ENCODE measurements at places on chromosomes 1 and 21.

DNA sequence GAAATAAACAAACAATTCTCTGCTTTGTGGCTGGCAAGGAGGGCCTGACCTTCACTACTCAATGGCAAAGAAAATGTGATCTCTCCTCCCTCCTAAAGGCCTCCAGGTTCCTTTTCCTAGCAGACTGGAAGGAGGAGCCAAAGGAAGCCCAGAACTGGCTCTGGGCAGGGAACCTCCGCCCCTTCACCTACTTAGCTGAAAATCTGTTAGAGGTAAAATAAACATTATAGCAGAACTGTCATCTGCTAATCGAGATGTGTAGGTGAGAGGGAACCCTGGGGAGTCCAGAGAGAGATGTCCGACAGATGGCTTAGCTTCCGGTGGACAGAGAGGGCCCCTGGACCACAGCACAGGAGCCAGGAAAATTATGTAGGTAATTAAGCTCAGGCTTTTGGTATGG, 75.2 kb upstream of the KCNA3 start:
- DNase-seq, result no peak

- DNase-seq, result no peak
Measured at GRCh38 chr1:81700728-81701470, 99.8 kb upstream of the ADGRL2 start.

- no peak for DNase-seq
Measured at GRCh38 chr1:76418531-76418930, 344.0 kb downstream of the ST6GALNAC3 start.

DNA sequence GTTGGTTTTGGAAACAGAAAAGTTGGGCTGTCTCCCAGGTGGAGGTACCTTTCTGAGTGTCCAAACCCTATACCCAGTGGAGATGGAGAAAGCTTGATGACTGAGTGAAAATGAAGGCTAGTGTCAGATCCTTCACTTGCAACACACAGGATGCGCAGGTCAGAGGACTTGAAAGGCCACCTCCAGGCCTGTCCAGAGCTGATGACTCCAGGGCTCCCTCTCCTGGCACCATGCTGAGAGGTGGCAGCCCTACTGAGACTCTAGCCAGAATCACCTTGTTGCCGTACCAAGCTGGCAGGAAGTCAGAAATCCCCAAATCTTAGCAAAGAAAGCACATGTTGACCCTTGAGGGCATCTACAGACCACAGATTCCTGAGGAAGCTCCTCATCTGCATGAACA, 16.4 kb downstream of the KNCN start:
- DNase-seq, result no peak

DNA sequence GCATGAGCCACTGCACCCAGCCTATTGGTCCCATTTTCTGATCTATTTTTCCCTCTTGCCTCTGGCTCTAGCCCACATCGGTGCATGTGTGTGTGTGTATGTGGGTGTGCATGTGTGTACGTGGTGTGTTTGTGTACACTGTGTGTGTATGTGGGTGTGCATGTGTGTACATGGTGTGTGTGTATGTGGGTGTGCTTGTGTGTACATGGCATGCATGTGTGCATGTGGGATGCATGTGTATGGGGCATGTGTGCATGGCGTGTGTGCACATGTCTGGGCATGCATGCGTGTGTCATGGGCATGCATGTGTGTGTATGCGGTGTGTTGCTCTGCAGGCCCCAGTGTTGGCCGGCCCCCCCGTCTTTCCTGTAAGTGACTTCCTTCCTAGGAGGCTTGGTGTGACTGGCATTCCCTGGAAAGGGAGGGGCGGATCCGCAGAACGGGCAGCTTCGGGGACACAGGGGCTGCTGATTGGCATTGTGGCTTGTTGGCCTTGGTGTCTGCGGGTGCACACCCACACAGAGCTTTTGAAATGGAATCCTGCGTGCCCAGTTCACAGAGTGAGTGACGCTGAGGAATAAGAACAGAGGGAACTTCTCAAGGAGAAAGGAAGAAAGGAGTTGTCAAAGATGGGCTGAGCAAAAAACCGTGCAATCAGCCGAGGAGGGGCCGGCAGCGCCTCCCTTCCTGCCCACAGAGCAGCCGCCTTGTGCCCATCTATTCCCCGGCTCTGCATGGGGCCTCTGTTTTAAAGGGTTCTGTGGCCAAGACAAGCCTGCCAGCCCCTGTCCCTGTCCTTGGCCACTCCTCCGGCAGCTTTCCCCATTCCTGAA, 8.0 kb downstream of the PDXK start:
- no peak for DNase-seq

DNA sequence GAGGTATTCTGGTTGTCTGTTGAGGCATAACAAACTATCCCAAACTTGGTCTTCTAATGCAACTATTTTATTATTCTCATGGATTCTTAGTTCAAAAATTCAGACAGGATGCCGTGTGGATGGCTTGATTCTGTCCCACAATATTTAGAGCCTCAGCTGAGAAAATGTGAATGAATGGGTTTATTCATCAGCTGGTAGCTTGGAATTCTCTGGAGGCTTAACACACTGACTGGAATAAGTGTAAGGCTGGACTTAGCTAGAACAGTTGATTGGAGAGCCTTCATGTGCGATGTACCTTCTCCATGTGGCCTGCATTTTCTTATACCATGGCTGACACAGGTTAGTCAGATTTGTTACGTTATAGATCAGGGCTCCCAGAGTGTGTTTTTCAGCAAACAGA, 30.8 kb downstream of the TNNI3K start:
- no peak for DNase-seq

DNA sequence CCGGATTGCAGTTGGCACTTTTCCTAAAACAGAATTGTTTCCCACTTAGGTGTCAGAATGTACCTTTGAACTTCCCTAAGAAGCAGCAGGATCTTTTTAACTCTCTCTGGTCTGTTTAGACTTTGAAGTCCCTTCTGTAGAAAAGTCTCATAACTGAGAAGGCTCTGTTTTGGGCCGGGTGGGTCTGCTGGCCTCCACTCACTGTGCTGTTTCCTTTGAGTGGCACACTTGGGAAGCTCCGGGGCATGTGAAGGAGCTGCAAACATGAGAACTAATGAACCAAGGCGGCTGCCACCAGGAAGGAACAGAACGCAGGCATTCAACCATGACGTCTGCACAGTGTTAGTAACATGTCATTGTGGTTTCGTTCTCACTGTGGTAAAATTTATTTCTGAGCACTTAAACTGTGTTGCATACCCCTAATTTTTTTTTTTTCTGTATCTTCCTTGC, 19.5 kb upstream of the NCMAP start:
- DNase-seq, result peak; percentile 56

GRCh38 chr1:232538224-232538942, 91.5 kb downstream of the SIPA1L2 start:
- no peak for DNase-seq

GRCh38 chr1:189275796-189276195, 1201.9 kb downstream of the BRINP3 start:
- DNase-seq, result no peak

- no peak for DNase-seq
Measured at GRCh38 chr1:219333626-219334025, 159.9 kb downstream of the LYPLAL1 start.

DNA sequence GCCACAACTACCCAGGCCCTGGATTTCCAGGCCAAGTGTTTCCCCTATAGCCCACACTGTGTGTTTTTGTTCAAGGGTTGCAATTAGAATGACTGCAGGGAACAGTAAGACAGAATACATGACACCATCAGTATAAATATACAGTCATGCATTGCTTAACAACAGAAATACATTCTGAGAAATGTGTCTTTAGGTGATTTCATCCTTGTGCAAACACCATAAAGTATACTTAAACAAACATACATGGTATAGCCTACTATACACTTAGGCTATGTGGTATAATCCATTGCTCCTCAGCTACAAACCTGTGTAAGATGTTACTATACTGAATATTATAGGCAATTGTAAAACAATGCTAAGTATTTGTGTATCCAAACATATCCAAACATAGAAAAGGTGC, 7.5 kb upstream of the SLC44A5 start:
- no peak for DNase-seq

DNA sequence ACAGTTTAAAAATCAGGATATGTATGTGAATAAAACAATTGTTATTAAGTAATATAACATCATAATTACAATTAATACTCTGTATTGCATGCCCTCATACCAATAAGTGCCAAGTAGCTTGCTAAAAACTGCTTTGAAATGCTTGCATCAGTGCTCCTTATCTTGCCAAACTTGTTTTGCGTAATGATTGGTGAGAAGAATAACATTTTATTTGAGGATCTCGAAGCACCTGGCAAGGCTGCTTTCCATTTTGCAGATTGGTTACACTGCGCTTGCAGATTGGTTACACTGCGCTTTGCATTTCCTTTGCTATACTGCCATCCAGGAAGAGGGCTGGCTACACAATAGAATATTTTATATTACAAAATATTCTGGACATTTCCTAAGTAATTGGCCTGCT, 1.7 kb upstream of the PBX1 start:
- no peak for DNase-seq

DNA sequence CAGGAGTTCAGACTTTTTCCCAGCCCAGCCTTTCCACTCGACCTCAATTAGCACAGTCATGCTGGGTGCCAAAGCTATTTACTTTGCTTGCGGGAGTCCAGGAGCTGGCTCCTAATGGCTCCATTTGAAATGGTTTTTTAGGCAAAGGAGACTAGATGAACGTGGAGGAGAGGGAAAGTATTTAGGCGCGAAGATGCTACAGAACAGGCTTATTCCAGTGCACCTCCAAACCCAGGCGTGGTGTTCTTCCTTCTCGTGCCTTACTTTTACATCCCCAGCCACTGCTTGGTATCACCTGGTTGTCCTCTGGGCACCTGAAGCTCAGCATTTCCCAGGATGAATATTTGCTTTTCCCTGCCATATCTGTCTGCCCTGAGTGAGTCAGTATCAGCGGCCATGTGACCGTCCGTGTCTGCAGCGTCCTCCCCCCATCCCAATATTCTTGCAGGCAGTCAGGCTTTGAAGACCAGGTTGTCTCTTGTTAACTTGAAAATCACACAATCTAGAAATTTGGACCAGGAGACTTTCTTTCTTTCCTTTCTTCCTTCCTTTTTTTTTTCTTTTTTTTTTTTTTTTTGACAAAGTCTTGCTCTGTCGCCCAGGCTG, 198.5 kb downstream of the DYRK1A start:
- DNase-seq, result no peak

- no peak for DNase-seq
Measured at GRCh38 chr1:34404804-34405203, 228.1 kb downstream of the C1orf94 start.

DNA sequence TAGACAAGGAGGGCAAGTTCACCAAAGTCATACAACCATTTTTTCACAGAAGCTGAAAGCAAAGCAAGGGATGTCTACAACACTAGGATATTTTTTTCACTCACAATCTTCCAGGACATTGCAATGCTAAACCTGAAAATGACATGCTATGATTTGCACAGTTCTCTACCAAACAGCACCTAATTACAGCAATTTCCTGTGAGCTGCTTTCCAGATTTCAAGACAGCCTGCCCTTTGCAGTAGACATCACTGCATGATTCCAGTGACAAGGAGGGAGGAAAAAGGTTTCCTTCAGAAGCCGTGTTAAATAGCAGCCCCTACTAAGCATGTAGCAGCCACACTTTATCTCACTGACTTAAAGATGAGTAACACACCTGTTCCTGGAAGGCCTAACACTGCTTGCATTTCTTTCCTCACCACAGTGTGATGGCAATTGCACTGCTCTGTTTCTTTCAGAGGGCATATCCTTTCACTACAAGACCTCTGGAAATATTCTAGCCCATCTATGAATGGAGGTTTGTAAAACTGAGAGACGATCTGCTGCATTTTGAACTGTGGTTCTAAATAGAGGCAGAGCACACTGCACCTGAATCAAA, 97.1 kb downstream of the DUSP10 start:
- no peak for DNase-seq

DNA sequence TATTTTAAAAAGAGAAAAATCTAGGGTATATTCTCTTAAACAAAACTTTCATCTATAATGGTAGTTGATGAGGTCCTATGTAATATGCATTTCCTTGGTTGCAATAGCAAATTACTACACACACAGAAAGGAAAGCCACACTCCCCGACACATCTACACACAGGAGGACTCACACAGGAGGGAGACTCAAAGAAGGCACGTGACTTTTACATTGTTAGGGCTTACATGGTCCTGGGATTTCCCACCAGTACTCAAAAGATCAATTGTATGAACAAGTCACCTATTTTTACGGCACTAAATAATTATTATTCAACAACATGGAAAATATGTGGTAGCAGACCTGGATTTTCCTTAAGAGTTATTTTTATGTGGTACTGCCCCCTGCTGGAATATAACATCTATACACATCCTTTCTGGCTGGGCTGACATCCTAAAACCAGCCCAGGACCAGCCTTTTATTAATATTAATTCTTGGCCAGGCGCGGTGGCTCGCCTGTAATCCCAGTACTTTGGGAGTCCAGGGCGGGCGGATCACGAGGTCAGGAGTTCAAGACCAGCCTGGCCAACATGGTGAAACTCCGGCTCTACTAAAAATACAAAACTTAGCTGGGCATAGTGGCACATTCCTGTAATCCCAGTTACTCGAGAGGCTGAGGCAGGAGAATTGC, 33.9 kb upstream of the LGALS8 start:
- DNase-seq, result no peak

Measured in stimulated activated CD4-positive, alpha-beta T cell treated with anti-CD3 and anti-CD28 coated beads, Interleukin-4, amount 100 ng/mL, for 48 hours (primary cell).